Activated CD4-positive, alpha-beta T cell treated with anti-CD3 and anti-CD28 coated beads for 24 hours (primary cell): ENCODE measurements at places on chromosomes 7 and 10.

DNA sequence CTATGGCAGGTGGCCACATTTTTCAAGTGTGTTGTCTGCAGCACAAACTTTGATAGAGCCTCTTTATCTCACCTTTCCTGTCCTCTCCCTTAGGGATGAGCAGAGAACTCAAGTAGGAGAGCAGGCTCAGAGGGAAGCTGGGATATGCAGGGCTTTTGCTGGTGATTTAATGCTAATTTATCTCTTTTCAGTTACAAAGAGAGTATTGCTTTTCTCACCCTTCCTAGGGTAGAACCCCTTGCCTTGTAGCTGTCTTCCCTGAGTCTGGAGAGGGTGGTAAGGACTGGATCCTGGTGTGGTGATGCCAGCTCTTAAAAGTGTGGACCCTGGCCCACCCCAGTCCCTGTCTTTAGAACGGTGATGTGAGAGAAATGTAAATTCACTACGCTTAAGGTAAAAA lies 1061.4 kb downstream of the TYW1 start:
- DNase-seq = no peak

DNA sequence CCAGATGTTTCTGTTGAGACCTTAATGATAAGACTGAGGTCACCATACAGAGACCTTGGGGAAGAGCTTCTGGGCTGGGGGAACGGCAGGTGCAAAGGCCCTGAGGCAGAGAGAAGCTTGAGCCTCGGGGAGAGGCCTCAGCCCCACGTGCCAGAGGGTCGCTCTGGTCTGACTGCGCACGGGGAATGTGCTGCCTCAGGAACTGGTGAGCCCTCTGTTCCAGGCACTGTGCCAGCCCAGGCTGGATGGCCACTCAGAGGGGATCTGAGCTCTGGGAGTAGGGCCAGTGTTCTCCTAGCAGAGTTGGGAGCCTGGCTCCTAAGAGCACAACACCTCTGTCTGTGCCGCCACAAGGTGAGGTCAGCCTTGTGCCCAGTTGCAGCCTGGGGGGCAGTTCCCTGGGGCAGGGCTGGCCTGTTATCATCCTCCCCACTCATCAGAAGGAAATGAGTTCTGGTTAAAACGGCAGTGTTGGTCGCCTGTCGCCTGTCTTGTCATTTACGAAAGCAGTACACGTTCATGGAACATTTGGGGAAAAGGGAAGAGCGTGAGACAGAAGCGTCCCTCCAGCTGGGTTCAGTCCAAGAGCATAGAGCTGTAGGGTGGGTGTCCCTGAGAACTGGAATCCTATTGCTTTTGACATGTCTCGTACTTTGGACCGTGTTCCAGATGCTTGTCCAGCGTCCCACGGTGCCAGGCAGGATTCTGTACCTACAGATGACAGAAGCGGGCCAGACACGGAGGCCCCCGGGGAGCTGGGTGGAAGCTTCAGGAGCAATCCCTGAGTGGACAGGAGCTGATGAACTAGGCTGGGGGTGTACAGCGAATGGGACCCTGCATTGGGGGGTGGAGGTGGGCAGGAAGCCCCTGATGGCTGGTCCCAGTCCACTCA lies 4.3 kb downstream of the TTYH3 start:
- DNase-seq = no peak

DNA sequence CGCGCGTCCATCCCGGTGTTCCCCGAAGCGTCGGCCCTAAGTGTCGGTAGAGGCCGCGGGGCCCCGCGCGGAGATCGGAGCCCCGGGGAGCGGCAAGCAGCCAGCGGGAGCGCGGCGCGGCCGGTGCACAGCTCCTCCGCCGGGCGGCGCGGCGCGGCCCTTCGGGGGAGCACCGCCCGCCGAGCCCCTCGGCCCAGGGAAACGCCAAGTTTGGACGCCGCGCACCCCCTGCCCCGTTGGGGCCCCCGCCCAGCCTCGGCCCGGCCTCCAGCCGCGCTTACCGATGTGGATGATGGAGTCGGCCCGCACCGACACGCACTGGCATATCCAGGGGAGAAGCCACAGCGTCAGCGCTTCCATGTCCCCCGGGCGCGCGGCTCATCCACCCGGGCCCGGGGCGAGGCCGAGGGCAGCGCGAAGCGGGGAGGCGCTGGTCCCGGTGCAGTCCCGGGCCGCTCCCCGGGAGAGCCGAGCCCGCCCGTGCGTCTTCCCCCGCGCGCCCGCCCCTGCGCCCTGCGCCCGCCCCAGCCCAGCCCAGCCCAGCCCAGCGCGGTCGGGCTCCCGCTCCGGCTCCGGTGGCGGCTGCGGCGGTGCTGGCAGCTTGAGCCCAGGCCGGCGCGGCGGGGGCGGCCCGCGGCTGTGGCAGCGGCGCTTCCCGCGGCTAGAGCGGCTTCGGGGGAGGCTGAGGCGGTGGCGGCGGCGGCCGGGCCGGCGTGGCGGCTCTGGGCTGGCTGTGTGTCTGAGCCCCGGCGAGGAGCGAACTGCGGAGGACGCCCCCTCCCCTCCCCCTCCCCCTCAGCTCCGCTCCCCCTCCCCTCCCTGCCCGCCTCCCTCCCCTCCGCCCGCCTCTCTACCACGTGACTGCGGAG lies at the start of gene GRID1:
Gene GRID1 (minus strand): TSS at position 763 of the 869 bp plus-strand sequence.
- DNase-seq = no peak

GRCh38 chr10:94310369-94310768 lies 52.4 kb downstream of the NOC3L start:
- DNase-seq = no peak

- no peak for DNase-seq
These were observed 7.2 kb downstream of the DLX6 start for GRCh38 chr7:97012365-97013133.

DNA sequence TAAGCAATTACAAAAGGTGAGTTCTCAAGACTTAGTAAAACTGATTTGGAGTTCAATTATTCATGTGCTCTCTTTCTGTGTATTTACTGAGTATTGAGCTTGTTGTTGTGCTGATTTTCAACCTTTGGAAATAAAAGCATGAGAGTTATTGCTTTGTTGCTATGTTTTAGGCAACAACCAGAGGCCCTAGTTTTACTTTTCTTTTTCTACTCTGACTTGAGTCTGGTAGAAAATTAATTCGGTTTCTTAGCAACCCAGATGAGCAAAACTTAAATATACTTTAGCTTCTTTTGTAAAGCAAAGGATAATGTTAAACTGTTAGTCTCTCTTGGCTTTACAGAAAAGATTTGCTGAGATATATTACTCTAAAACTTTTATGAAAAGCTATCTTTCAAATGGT lies 66.4 kb upstream of the SCIN start:
- DNase-seq = no peak

GRCh38 chr7:30699706-30700495 lies 17.6 kb upstream of the CRHR2 start:
- no peak for DNase-seq

DNA sequence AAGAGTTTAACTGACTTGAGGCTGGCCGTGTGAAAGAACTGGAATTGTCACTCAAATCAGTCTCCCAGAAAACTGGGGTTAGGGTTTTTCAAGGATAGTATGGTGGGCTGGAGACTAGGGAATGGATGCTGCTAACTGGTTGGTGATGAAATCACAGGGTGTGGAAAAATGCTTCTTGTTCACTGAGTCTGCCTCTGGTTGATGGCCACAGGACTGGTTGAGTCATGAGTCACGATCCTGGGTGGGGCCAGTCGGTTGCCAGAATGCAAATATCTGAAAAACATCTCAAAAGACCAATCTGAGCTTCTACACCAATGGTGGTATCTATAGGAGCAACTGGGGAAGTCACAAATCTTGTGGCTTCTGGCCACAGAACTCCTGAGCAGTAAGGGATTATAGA lies 16.3 kb upstream of the BAMBI start:
- DNase-seq = no peak

- no peak for DNase-seq
These were observed 38.4 kb downstream of the NT5C2 start for GRCh38 chr10:103154521-103155299.

- no peak for DNase-seq
These were observed 192.2 kb upstream of the RHOBTB1 start for GRCh38 chr10:61136139-61136538.

GRCh38 chr10:91022924-91023699 lies 102.2 kb upstream of the ANKRD1 start:
- no peak for DNase-seq

DNA sequence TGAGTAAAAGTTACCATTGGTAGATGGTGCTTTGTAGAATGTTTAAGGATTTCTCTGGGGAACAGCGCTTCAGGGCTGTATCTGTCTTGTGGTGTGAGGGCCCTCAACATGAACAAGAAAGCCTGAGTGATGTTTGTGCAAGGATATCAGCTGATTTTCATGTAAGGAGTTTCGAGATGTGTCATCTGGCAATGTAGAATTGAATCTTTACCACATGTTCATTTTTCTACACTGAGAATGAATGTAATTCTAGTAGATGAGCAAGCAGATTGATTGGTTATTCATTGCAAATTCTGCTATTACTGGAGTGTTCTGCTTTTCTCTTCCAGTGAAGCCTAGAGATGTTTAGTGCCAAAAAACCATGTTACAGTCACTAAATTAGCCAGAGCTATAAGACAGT lies 87.7 kb downstream of the ST7 start:
- DNase-seq = no peak

DNA sequence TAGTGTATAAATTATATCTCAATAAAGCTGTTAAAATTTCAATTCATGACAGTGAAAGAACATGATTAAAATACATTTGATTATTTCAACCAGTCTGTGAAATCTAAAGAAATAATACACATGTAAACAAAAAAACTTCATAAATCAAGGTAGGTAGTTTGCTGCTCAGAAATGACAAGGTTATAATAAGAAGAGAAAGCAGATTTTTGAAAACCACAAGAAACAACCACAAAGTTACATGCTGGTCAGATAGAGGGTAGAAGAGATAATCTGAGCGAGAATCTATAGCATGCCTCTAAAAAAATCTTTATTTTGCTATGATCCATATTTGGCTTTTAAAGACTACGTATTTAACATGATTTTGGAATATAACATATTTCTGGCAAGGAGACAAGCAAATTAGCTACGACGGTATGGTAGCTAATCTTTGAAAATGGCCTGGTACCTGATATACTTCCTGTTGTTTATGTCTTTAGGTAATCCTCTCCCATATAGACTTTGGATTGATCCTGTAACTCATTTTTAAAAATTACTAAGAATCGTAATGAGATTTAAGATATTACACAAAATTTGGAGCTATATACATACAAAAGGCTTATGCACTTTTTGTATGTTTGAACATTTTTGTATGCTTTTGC lies 23.5 kb upstream of the VCL start:
- DNase-seq = no peak

DNA sequence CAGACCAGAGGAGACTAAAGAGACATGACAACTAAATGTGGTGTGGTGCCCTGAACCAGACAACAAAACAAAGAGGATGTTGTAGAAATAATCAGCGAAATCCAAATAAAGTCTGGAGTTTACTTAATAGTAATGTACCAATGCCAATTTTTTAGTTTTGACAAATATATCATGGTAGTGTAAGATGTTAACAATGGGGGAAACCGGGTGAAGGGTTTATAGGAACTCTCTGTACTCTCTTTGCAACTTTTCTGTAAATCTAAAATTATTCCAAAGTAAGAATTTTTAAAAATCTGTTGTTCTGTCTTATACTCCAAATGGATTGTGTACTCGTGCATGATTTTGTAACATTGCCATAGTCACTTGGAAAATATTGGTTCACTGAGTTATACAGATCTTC lies 129.3 kb downstream of the CNNM2 start:
- no peak for DNase-seq

DNA sequence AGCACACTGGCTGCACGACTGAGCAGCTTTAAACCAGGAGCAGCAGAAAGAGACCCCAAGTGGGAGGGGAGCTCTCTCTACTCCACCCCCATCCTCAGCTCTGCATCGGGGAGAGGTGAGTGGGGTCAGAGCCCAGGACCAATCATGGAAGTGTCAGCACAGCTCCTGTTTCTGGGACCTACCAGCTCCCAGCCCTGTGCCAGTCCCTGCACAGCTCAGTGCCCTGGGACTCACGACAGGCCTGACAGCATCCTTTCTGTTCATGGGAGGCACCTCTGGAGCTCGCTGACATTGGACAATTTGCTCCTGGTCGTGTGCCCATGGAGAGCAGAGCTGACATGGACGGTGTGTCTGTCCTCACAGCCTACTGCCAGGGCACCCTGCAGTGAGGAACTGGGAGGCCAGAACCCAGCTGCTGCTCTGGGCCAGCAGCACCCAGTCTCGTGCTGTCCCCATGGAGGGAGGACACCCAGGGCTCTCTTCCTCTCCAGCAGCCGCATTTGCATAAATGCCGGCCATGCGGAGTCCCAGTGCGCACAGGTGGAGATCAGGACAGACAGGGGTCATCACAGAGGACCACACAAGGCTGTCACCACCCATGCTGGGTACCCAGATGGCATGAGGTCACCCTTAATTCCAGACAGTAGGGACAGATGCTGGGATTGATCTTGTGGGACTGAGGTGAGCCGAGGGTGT lies 45.9 kb upstream of the MSMB start:
- no peak for DNase-seq

GRCh38 chr7:33190688-33191304 lies 61.4 kb downstream of the BBS9 start:
- DNase-seq = no peak

- no peak for DNase-seq
These were observed 19.6 kb downstream of the GIMAP5 start for GRCh38 chr7:150756858-150757257.

- DNase-seq = no peak
These were observed 205.0 kb downstream of the BBS9 start for GRCh38 chr7:33334349-33334748.

GRCh38 chr7:149009527-149009926 lies 18.8 kb downstream of the PDIA4 start:
- DNase-seq = no peak

DNA sequence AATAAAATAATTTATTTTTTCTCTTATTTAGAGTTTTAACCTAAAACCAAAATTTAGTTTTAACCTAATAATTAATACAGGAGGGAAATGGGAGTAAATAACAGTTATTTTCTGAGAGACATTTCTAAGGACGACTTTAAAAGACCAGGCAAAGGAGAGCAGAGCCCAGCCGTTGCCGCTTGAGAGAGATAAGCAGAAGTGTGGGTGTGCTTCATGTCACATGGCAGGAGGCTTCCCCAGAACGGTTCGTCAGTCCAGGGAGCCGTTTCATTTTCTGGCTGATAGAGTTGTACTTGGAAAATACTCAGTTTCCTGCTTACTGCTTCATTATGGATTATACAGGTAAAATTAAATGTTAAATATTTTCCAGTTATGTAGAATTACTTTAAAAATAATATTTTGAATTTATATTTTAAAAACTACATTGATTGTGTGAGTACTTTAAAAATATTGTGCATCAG lies 61.4 kb downstream of the ST7 start:
- DNase-seq = no peak

DNA sequence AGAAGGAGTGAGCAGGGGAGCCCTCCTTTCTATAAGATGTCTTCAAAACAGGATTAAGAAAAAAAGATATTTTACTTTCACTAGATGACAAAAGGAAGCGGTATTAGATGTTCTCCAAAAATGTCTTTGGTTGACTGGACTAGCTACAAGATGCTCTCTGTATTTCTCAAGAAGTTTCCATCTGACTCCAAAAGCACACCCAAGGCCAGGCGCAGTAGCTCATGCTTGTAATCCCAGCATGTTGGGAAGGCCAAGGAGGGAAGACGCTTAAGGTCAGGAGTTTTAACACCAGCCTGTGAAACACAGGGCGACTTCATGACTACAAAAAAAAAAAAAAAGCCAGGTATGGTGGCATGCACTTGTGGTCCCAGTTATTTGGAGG lies 84.5 kb downstream of the PIP4K2A start:
- DNase-seq = no peak
